ENCODE measurements at places on chromosomes 7 and 10.
A peak's percentile ranks its signal among the peaks of the same experiment; 100 is the strongest.

DNA sequence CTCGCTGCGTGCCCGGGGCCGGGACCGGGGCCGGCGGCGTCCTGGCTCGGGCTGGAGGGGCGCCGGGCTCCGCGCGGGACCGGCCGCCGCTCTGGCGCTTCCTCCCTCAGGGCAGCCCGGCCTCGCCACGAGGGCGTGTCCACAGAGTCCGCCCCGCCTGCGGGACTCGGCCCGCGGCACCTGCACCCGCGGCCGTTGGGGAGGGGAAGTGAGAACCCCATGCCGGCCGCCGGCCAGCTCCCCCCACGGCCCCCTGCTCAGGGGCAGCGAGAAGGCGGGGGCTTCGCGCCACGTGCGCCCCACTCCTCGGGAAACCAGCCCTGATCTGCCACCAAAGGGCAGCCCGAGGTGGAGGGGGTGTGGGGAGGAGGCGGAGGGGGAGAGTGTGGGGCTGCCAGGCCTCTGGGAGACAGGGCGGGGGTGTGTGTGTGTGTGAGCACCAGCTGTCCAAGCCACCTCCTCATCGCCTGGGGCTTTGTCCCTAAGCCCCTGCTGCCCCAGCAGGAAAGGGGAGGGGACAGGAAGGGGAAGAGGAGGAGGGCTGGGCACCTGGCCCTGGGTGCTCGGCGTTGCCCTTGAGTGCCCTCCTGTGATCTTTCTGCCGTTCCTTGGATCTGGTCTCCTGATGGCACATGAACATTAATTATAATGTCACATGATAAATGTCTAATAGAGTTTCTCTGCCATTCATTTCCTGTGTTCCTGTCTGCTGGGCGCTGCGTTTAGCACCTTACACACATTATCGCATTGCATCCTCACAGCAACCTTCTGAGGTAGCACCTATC, at the start of gene PIK3AP1:
Gene PIK3AP1 (minus strand): TSS at position 93 of the 785 bp plus-strand sequence. CDS start 120 bp downstream, outside the sequence.
- peak; percentile 27 for DNase-seq

- DNase-seq, result no peak
Observed at GRCh38 chr7:24442170-24442777, 131.0 kb upstream of the PALS2 start.

DNA sequence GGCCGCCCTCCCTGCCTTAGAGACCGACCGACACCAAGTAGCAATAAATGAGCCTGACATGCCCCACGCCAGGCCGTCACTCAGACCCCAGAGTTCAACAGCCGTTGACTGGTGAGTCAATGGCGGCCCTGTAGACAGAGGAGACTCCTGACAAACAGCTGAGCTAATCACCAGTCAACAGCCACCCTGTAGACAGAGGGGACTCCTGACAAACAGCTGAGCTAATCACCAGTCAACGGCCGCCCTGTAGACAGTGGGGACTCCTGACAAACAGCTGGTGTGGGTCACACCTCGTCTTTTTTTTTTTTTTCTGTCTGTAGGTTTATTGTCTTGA, 16.9 kb upstream of the KNDC1 start:
- no peak for DNase-seq

GRCh38 chr7:50533866-50534265, 31.3 kb downstream of the DDC start:
- no peak for DNase-seq

GRCh38 chr10:99393683-99394082, 36.7 kb downstream of the GOT1 start:
- no peak for DNase-seq

DNA sequence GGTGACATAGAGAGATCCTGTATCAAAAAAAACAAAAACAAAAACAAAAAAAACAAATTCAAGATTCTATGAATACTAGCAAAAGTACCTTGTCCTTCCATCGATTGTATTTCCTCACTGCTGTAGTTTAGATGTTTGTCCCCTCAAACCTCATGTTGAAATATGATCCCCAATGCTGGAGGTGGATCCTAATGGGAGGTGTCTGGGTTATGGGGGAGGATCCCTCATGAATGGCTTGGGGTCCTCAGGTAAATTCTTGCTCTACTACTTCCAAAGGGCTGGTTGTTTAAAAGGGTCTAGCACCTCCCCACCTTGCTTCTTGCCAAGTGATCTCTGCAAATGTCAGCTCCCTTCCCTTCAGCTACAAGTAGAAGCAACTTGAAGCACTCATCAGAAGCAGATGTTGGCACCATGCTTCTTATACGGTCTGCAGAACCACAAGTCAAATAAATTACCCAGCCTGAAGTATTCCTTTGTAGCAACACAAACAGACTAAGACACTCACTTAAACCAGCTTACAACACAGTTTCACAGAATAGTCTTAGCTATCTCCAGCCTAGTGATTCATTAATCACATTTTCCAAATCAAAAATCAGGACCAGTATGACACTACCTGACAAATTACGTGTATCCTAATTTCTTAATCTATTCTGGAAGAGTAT, 20.7 kb downstream of the ABI1 start:
- DNase-seq, result no peak

GRCh38 chr7:141695803-141696289, 6.1 kb downstream of the DENND11 start:
- DNase-seq, result no peak

DNA sequence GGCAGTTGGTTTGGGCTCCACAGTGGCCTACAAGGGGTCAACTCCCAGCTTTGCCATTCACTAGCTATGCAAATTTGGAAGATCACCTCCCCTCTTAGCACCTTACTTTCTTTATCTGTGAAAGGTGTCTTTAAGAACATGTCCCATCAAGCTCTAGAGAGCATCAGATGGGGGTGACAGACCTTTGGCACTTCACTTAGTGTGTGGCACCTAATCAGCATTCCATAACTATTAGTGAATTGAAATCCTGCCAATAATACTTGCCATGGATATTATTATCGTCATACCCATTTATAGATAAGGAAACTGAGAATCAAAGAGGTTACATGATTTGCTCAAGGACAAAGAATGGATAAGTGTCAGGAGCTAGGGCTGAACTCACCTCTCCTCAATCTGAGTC, 51.9 kb downstream of the PLPP4 start:
- no peak for DNase-seq

GRCh38 chr7:108234281-108234680, 104.1 kb upstream of the LAMB4 start:
- no peak for DNase-seq

Data from stimulated activated CD4-positive, alpha-beta T cell treated with anti-CD3 and anti-CD28 coated beads, Interleukin-12 subunit alpha, Interleukin-12 subunit beta, amount 100 ng/mL, for 24 hours (primary cell).